ENCODE measurements at places on chromosomes 13 and 19.
A peak's percentile ranks its signal among the peaks of the same experiment; 100 is the strongest.

DNA sequence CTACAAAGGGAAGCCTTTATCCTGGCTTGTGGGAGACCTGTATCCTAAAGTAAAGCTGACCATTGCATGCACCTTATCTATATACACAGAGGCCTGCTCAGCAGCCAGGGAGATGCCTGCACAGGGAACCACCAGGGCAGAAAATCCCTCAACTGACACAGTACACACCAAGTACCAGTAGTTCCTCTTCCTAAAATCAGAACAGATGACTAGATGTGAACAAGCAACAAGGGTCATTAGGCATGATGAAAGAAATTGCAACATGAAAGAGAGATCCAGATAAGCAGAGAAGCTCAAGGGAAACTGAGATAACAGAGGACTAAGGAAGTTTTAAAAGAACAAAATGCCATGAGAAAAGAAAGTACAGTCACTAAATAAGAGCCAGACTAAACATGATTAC is 39.7 kb upstream of the SLC7A9 start:
- no peak for DNase-seq

GRCh38 chr19:11367528-11367927 is 6.9 kb upstream of the SWSAP1 start:
- no peak for DNase-seq

GRCh38 chr19:52237771-52238400 is 31.5 kb upstream of the ZNF766 start:
- DNase-seq = peak; percentile 66

- no peak for DNase-seq
These were observed 255.3 kb downstream of the SHISA2 start for GRCh38 chr13:25796474-25796873.

GRCh38 chr19:50268041-50268440 is 61.1 kb downstream of the KCNC3 start:
- DNase-seq = no peak

DNA sequence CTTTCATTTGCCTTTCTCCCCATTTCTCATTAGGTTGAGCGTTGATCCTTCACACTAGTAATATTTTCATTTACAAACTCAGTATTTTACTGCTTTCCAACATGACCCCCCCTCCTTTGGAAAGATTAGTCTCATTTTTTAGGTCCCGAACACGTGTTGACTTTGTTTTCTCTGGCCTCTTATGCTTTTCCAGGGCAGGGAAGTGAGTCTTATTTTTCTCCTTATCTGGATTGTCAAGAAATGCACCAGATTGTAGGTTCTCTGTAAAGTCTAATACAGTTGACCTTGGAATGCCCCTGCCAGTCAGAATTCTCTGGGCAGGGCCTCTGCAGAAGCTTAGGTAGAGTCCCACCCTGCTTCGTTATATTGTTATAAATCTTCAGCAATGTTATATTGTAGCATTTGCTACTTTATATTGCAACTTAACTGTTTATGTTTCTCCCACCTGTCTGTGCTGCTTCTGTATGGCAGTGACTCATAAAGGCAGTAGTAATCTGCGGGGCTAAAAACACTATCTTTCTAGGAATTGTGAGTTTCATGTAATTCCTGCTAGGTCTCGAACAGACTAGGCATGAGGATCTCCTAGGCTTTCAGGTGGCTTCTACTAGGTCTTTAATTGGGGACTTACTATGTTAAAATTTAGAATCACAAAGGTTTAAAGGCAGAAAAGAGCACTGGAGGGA is 2.0 kb downstream of the TDRD3 start:
- DNase-seq = no peak

GRCh38 chr19:31500197-31500830 is 151.1 kb upstream of the TSHZ3 start:
- no peak for DNase-seq

DNA sequence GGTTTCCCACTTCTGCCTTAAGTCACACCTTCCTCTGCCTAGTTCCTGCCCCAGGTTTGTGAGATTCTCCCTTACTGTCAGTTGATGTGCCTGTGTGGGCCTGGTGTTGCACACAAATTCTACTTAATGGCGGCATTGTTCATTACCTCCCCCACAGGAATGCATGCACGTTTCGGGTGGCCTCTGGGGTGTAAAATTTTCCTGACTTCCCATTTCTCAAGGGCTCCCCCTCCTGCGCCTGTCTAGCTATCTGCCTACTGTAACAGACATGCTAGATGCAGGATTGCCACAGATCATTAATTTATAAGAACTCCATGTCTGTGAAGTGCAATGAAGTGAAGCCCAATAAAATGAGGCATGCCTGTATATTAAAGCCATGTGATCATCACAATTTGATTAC is 1466.3 kb downstream of the PCDH9 start:
- no peak for DNase-seq

DNA sequence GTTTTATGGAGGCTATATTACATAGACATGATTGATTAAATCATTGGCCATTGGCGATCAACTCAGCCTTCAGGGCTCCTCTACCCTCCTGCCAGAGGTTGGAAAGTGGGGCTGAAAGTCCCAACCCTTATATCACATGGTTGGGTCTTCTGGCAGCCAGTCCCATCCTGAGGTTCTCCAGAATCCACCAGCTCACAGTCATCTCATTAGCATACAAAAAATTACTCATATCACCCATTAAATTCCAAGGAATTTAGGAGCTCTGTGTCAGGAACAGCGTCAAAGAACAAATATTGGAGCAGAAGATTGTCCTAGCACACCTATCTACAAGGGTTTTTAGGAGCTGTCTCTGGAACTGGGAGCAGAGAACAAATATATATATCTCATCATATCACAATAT is 39.4 kb upstream of the FARP1 start:
- no peak for DNase-seq

DNA sequence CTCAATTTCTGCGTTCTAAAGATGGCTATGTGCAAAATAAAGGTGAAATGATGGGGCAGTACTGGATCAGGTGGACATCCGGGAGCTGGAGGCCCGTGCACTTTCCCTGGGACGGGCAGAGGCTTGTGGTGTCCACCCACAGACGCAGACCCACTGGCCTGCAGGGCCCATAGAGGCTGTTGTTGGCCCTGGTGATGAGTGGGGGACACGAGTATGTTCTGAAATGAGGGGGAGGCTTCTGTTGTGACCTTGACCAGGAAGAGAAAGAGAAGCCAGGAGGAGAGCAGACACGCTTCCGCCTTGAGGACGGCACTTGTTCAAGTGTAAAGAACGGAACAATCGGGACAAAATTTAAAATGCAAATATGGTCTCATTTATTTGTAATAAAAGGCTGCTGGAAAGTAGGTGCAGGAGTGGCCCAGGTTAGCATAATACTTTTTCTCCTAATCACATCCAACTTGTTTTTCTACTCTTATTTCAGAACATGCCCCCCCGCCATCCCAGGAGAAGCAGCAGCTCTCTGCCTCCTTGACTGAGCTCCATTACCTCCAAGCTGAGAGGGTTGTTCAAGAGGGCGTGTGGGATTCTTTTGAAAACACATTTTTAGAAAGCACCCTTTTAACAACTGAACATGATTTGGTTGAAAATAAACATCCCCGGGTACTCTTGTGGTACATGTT is 27.1 kb downstream of the ATP11A start:
- DNase-seq = no peak

- DNase-seq = no peak
These were observed 6.3 kb downstream of the ARHGAP33 start for GRCh38 chr19:35781650-35782049.

DNA sequence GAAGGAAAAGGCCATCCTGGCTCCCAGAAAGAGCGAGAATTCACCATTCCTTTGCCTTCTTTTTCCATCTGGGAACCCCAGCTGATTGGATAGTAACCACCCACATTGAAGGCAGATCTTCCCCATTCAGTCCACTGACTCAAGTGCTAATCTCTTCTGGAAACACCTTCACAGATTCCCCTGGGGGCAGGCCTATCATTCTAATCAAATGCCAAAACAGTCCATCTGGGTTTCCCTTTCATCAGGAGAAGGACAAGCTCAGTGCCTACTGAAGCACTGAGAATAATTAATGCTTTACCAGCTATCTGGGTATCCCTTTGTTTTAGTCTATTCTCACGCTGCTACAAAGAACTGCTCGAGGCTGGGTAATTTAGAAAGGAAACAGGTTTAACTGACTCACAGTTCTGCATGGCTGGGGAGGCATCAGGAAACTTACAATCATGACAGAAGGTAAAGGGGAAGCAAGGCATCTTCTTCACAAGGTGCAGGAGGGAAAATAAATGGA is 293.2 kb downstream of the ENOX1 start:
- DNase-seq = no peak

GRCh38 chr19:22526661-22527272 is 104.6 kb upstream of the ZNF98 start:
- no peak for DNase-seq

DNA sequence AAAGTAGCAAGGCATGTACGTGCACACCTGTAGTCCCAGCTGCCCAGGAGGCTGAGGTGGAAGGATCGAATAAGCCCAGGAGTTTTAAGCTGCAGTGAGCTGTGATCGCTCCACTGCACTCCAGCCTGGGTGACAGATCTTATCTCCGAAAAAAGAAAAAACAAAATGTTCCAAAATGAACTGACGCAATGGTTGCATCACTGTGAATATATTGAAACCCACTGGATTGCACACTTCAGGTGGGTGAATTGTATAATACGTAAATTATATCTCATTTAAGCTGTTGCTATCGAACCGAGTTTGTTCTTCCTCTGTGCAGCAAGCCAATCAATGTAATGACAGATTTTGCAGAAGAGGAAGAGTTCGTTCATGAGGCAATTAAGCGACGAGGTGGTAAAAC is 1.6 kb upstream of the CASP14 start:
- no peak for DNase-seq

DNA sequence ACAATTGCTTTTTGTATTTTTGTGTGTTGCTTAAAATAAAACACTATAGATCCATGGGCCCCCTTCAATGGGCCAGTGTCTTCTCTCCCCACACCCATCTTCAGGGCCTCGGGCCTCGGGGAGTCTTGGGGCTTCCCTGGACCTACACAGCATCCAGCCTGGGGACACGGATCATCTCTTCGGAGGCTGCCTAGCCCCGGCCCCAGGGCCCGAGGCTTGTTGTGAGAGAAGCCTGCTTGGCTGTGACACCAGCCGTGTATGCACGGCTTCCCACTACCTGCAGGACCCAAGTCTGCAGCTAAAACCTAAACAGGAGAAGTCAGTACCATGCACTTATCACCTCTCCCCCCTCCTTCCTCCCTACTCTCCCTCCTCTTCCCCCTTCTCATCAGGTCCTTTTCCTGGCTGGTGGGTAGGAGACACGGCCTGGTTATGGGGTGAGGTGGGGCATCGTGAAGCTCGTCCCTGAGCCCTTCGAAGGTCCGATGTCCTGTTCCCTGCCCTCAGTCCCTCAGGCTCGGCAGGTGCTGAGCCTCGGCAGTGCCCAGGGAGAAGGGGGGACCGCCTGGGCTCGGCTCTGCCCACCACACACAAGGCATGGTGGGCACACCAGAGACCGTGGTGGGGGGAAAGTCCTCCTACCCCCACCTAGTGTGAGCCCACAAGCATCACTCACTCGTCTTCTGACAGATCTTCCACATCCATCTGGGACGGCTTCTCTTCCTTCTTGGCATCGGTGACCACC is 9.5 kb downstream of the C13orf46 start:
- DNase-seq = no peak

DNA sequence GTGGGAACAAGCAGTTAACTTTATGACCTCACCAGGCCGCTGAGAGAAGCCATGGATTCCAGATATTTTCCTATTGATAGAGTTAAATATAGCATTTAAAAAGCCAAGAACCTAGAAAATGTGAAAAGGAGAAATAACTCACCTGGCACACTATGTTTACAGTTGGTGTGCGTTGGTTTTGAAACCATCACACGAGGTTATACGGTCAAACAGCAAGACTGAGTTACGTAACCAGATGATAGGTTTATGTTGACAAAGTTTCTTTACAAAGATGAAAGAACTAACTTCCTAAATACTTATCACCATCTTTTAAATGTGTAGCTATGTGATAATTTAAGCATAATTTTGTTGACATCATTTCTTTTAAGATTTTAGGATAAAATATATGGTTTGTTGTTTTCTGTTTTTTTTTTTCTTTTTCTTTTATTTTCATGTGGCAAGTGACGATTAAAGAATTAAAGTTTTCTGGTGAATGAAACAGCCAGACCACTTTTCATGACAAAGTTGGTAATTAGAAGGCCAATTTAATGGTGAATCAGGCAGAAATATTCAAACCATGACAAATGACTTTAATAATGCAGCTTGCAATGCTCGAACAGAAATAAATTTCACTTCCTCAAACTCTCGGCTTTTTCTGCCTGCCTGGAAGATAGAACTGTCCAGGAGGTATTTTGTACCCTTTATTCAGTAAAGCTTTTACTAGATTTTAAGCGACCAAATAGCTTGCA is 339.1 kb upstream of the OBI1 start:
- DNase-seq = no peak

DNA sequence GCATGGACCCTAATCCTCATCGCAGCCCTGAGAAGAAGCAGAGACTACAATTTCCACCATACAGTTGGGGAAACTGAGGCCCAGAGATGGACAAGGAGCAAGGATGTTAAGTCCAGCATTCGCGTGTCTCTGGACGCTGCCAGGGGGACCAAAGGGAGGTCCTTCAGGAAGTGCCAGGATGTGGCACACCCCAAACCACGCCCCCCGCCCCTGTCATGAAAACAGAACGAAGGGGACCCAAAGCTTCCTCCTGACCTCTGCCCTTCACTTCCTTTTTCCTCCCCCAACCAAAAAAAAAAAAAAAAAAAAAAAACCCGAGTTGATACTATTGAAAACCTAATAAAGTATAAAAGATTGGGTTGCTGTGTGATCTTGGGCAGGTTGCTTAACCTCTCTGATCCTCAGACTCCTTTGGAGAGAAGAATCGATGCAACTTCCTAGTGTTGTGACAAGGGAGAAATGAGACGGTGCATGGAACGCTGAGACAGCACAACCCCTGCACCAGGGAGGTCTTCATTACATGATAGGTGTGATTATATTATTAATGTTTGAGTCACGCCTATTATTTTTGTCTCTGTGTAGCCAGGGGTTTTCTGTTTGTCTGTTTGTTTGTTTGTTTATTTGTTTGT is 2.7 kb upstream of the ZBTB7A start:
- peak; percentile 84 for DNase-seq

DNA sequence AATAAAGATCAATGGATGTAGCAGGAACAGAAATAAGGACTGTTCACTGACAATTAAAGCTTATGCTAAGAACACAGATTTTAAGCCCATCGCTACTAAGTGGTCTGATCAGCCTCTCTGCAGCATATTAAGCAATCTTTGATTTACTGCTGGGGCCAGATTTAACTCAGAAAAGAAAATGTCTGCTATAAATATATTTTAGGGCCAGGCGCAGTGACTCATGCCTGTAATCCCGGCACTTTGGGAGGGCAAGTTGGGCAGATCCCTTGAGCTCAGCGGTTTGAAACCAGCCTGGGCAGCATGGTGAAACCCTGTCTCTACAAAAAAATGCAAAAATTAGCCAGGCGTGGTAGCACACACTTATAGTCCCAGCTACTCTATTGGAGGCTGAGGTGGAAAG is 43.0 kb downstream of the METTL21C start:
- no peak for DNase-seq

- no peak for DNase-seq
These were observed 397.7 kb downstream of the GPC6 start for GRCh38 chr13:93624311-93624777.

- DNase-seq = no peak
These were observed 9.1 kb downstream of the AP2S1 start for GRCh38 chr19:46841458-46842083.

- no peak for DNase-seq
These were observed 79.8 kb upstream of the TNFSF11 start for GRCh38 chr13:42494157-42494556.

All from activated naive CD4-positive, alpha-beta T cell treated with anti-CD3 and anti-CD28 coated beads, Interleukin-2, amount 10 ng/mL, durations not matched to agents 7 days and 5 days (primary cell).